ENCODE measurements at places on chromosomes 5 and 9.

- DNase-seq, result no peak
Observed at GRCh38 chr9:134716067-134716466, 74.5 kb downstream of the COL5A1 start.

DNA sequence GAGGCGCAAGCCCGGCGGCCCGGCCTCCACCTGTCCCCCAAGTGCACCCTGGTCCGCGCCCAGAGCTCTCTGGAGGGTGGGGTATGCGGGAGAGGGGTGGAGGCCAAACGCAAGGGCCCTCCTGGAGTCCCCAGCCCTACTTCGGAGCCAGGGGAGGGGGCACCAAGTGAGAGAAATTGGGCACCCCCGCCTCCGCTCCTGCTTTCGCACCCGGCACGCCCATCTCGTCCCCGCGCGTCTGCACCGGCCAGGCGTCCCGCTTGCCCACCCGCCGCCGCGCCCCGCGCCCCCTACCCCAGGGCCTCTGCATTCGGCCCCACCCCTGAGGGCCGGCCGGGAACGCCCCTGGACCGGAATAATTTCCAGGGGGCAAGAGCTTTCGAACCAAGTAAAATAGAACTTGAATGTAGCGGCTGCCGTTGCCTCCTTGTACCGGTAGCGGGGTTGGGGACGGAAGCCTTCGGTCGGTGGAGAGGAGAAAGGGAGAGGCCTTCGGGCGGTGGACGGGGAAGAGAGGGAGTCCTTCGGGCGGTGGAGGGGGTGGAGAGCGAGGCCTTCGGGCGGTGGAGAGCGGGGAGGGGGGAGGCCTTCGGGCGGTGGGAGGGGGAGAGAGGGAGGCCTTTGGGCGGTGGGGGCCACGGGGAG, 694 bp upstream of the PHPT1 start:
- peak; percentile 36 for DNase-seq

GRCh38 chr5:109743770-109744212, 54.1 kb downstream of the MAN2A1 start:
- DNase-seq, result no peak

- no peak for DNase-seq
Observed at GRCh38 chr9:96395964-96396363, 12.5 kb upstream of the SLC35D2 start.

- no peak for DNase-seq
Observed at GRCh38 chr9:105055917-105056316, 128.0 kb upstream of the ABCA1 start.

DNA sequence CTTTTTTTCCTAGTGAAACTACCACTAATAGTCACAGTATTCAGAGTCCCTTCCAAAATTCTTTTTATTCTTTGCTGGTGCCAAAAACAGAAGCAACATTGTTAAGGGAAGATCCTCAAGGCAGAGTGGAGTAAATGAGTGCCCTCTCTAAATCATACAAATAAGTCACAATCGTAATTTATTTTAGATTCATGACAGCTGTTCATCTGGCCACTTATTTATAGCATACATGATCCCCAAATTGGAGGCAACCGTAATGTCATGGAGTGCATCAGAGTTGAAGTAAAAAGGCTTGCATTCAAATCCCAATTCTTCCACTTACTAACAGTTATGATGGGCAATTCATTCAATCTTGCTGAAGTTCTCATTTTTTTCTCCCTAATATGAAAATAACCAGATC, 33.4 kb downstream of the POLK start:
- DNase-seq, result no peak

DNA sequence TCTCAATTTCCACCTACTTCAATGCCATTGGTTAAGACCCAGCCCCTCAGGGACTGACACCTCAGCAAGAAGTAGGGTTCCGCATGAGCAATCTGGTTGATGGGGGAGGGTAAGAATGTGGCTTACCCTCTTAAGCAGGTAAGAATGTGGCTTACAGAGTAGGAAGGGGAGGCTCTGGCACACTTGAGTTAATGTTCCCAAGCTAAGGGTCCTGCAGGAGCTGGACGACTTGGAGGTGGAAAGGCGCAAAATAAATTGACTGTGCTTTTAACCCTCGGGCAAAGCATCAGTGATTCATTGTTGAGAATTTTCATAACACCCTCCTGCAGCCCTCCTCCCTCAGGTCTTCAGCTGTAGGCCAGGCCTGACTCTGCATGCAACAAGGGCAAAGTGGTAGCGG, 24.9 kb upstream of the ADRA1B start:
- DNase-seq, result no peak

DNA sequence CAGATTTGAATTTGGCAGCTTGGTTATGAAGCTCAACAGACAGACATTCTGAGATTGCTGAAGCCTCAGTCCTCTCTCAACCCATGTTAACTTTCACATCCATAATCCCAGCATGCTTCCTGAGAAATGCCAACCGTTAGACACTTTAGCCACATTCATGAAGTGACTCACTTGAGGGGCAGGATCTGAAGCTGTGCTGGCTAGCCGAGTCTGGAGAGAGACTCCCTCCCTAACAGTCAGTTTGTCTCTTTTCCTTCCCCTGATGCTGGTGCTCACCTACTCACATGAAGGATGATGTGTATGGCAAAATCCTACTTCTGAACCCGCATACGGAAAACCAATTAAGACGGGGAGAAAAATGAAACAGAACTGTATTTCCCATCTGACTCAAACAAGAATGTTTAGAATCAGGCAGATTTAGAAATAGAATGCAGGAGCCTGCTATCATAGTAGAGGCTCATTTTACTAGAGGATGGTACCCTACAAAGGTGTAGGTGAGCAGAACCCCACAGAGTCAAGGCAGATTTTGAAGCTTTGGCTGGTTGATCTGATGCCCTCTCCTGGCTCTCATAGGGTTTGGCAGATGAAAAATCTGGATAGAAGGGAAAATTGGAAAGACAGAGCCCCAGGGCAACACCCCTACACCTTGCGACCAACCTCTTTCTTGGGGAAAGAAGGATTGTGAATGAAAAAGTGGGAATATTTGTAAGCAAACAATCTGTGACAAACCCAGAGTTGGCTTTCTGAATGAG, 150.9 kb upstream of the LHFPL2 start:
- no peak for DNase-seq

DNA sequence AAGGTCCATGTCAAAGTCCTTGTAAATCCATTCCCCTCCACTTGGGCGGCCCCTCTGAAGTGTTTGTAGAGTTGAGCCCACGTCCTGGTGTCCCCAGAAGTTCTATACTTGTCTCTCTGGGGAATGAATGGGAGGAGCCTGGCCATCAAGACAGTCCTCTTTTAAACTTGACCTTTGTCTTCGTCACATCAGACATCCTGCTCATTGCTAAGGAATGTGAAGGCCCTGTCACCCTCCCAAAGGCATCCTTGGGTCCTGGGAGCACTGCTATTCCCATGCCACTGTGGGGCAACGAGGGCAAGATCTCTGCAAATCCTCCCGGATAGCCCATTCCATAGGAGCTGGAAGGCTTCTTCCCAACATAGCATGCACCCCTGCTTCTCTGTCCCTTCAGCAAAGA, 235.5 kb downstream of the SLIT3 start:
- DNase-seq, result no peak

GRCh38 chr5:134131578-134132350, 17.3 kb downstream of the TCF7 start:
- DNase-seq, result peak; percentile 5

GRCh38 chr5:35269006-35269405, 38.7 kb upstream of the PRLR start:
- no peak for DNase-seq

GRCh38 chr5:146199176-146199815, 4.1 kb upstream of the RBM27 start:
- DNase-seq, result no peak

GRCh38 chr5:113235884-113236283, 198.9 kb downstream of the TSSK1B start:
- no peak for DNase-seq

DNA sequence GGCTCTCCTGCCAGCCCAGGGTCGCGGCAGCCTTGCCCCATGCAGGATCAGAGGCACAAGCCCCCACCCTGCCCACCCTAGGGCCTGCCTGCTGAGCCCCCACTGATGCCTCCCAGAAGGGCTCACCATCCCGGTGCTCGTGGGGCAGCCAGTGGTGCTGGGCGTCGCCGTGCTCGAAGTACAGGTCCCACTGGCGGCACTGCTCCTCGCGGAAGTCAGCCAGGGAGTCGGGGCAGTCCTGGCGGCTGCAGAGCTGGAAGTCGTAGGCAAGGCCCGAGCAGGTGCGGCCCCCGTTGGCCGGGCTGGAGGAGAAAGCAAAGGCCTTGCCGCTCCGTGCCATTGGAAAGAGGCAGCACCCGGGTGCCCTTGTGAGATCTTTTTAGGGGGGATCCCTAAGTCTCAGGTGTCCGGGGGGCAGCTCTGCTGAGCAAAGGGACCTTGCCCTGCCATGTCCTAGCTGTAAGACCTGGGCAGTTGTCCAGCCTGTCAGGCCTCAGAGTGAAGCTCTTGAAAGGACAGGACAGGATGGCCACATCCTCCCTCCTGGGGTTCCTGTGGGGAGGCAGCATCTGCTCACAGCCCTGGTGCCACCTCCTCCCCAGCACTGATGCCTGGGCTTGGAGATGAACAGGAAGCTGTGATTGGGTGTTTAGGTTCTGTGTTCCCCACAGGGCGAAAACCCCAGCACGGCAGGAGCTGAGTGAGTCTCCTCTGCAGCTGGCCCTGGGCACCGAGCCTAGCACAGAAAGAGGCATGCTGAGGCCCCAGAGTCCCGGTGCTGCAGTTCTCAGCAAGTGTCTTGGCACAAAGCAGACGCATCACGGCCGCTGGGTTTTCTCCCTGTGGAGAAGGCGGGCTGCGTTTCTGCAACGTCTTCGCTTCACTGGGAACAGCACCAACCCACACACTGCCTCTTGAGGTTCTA, 77.7 kb downstream of the ZNF354C start:
- DNase-seq, result no peak

- DNase-seq, result no peak
Observed at GRCh38 chr9:107933516-107933915, 443.9 kb upstream of the KLF4 start.

DNA sequence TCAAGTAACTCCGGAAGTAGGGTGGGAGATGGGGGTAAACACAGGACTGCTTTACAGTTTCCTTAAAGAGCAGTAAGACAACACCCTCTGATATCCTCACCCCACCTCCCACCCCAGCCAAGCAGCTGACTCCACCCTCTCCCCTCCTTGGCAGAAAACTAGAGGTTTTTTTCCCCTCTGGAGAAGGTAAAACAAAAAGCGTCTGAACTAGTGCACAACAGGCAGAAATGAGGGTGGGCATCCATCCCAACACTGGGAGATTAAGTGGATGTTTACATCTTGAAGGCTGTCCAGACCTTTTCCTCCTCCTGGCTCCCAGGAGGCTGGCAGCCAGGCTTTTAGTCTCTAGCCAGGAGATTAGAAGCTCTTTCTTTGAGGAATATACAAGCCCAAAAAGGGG, 13.9 kb upstream of the CTNNAL1 start:
- DNase-seq, result no peak

- DNase-seq, result peak; percentile 73
Observed at GRCh38 chr5:132007399-132008162, 3.9 kb downstream of the ACSL6 start.

DNA sequence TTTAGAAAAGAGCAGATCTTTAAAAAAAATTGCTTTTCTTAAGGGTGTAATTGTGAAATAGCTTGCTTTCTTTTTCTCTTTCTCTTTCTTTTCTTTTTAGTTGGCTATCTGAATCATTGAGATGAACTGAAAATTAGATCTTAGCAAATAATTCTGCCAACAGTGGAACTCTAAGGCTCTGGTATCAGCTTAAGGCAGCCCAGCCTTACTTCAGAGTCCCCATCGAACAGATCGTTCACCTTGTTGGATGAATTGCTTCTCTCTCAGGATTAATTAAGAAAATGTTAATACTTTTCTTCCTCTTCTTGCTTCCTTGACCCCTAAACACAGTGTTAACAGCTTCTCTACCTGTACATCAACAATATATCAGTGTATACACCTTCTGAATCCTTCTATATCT, 92.1 kb downstream of the ZCCHC7 start:
- DNase-seq, result no peak
